ENCODE measurements at places on chromosomes 5 and 9. TPM values are rescaled to one million over a fixed set of nuclear protein-coding genes. Genes with fewer than 3 reads are reported as not detected.

GRCh38 chr9:36985769-36986467 is 48.1 kb downstream of the PAX5 start:
- DNase-seq: no peak

- DNase-seq: no peak
Measured at GRCh38 chr9:136140046-136140445, 21.4 kb upstream of the TMEM250 start.

- no peak for DNase-seq
Measured at GRCh38 chr9:108269371-108269770, 586.4 kb downstream of the ACTL7B start.

NUTM2G gene
- total RNA-seq: not detected

SLC24A2 gene
- total RNA-seq: not detected

Data from GM12878 (cell line).